Fibroblast of skin of left biceps (primary cell): ENCODE measurements at places on chromosomes 6 and 20.

DNA sequence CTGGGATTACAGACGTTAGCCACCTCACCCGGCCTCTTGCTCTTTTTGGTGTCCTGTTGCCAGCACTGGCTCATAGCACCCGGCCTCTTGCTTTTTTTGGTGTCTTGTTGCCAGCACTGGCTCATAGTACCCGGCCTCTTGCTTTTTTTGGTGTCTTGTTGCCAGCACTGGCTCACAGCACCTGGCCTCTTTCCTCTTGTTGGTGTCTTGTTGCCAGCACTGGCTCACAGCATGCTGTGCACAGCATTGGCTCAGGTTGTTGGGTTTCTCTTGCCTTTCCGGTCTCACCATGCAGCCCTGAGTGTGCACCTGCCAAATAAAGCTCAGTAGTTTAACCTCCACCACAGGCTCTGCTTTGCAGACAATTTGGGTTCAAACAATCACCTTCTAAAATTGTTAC is 208.2 kb downstream of the THBS2 start:
- no peak for DNase-seq

DNA sequence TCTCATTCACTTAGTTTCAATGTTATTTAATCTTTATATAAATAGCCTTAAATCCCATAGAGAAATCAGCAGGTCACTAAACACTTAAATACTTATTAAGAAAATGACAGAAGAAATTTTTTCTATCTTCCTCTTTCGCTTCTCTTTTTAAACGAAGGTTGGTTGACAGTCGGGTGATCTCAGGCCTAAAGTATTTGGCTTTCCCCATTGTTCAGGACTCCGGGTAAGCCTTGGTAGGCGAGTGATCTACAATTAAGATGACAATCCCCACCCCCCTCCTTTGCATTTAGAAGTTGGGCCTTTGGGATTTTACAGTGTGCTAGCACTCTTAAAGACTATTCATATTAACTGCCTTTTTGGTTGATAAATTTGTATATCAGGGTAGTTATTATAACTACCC is 19.7 kb upstream of the UTRN start:
- no peak for DNase-seq

- DNase-seq: no peak
Measured at GRCh38 chr20:63017076-63017825, 10.5 kb upstream of the BHLHE23 start.

- no peak for DNase-seq
Measured at GRCh38 chr20:45408646-45409213, 641 bp downstream of the DBNDD2 start.

DNA sequence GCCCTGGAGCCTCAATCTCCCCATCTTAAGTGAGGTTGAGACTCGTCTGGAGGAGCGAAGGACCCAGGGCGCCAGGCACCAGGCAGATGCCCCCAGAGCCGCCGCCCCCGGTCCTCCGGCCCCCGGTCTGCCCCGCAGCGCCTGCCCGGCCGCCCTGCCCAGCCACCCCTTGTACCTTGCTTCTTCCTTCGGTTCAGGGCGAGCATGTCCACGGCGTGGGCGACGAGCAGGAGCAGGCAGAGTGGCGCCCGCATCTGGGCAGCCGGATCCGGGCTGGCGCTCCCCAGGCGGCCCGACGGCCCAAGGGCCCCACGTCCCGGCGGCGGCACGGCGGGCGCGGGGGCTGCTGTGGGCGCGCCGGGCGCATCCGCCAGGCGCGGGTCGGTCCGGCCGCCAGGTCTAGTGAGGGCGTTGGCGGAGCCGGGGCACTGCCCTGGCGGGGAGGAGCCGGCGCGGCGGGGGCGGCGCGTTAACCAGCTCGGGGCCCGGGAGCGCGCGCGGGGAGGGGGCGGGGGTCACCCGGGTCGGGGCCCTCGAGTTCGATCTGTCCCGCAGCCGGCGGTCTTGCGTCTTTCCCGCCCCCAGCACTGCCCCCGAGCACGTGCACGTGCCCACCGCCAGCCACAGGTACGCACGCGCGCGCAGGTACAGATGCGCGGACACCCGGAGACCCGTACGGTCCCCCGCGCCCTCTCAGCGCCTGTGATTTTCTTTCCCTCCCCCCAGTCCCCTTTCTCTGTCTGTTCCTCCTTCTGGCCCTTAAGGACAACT is at the start of gene RSPO4:
RSPO4 (minus strand) TSS at position 401 of the 771 bp plus-strand sequence; CDS start at position 254, 147 bp downstream.
- DNase-seq: no peak

DNA sequence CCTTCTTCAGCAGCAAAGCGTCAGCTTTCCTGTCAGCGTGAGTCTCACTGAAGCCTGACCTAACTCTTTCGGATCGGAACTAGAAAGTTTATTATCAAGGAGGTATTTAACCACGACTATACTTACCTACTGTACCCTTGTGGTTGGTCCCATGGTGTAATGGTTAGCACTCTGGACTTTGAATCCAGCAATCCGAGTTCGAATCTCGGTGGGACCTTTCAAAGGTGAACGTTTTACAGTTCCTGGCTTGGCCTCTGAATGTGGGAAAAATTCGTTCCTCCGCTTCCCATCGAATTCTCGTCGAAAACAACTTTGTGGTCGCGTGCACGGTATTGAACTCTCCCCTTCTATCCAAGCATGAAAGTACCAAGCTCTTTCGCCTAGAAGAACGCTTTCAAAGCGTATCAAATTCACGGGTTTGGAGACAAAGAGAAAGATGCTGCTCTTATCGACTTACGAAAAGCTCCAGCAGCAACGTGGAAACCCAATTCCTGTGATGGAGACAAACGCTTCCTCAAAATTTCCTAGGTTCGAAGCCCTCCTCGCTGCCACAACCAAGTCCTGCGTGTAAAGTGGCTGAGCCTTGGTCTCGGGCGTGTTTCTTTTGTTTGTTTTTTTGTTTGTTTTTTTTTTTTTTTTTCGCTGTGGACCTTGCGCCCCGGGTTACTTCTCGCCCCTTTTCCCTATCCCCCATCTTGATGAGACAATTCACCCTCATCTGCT is 63.7 kb downstream of the GPX5 start:
- peak; percentile 90 for DNase-seq

DNA sequence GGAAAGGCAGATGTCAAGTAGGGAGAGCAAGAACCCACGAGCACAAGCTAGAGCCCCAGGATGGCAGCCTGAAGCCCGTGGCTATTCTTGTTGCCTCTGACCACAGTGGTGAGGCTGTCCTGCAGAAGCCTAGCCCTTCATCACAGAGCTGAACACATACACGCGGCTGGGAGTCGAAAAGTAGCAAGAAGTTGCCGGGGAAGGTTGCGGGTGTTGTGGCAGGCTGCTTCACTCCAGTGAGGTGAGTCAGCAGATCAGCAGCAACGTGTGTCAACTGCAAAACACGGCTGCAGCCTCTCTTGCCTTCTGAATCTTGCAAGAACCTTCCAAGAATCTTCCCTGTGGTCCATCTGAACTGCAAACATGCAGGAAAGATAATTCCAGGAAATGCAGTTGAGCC is 10.6 kb upstream of the STX16 start:
- no peak for DNase-seq

- no peak for DNase-seq
Measured at GRCh38 chr20:36331209-36331608, 25.1 kb downstream of the DLGAP4 start.

DNA sequence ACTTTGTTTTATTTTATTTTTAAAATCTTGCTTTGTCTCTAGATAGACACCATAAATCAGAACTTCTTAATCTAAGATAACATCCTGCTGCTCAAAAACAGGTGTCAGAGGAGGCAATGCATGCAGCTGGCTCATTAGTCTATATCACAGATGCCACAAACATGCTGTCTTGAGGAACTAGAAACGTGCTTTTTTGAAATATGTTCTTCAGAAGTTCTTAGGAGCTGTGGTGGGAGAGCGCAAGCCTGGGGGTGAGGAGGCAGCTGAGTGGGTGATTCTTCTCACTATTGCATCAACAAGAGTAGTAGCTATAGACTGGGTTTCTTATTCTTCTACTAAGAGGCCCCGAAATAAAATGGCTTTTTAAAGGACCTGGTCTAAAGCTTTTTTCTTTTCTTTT is 23.4 kb downstream of the IL22RA2 start:
- DNase-seq: no peak

DNA sequence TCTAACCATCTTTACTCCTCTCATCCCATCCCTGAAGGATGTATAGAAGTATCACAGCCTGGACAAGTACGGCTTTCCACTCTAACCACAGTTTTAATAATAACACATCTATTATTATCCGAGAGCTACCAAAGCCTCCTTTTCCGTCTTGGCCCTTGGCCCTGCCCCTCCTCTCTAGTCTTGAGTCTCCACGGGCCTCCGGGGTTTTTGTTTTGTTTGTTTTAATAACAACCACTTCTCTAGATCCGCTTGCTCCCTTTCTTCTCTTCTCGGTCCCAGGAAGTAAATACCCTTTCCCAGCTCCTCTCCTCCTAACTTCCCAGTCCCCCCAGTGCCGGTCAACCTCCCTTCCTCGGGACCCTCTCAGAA is 661 bp downstream of the LCA5 start:
- no peak for DNase-seq

GRCh38 chr6:137904822-137905617 is 38.0 kb downstream of the TNFAIP3 start:
- no peak for DNase-seq

GRCh38 chr6:28252009-28252975 is at the start of gene ZKSCAN4:
ZKSCAN4 (minus strand) TSS chr6:28252269; CDS start chr6:28251980, 289 bp downstream.
- DNase-seq: peak; percentile 82

- DNase-seq: no peak
Measured at GRCh38 chr20:60057866-60058807, 99.9 kb downstream of the CDH26 start.

DNA sequence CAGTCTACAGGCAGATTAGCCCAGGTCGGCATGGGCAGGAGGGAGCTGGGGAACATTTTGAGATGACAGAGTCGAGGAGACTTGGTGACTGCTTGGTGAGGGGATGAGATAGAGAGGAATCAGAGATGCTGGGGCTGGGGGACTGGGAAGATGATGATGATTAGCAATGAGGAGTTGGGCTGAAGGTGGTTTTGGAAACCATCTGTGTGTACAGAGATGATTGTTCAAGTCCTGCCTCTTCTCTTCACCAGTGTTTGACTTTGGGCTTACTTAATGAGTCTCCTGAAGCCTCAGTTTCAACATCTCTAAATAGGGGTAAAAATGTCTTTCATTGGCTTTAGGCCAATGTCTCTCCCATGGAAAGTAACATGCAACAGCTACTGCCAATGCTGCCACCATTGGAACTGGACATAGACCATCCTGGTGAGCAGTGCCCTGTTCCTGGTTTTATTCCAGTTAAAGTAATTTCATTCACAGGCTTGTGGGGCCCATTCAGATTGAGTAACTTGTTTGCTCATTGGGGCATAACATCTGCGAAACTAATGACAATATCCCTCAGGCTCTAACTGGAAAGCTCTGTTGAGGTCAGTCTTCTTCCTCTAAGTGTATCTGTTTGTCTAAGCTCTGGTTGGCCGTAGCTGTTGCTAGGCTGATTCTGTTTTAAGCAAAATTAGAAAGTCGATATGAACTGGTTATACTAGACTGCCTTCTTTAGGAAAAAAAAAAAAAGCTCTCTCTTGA is 99.1 kb downstream of the ARMC2 start:
- DNase-seq: no peak

- no peak for DNase-seq
Measured at GRCh38 chr6:72691249-72691648, 69.4 kb downstream of the KCNQ5 start.

DNA sequence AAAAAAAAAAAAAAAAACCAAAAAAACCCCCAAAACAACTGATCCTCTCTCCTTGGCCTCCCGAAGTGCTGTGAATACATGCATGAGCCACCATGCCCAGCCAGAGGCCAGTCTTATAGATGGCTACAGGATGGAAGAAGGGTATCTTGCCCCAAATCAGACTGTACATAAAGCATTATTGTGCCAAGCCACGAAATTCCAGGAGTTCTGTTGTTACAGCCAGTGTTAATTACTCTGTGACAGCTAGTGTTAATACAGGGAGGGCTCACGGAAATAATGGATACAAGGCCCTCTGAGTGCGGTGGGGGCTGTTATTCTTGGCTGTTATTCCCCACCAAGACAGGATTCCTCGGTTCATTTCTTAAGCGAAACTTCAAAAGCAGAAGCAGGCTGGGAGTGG is 1.4 kb upstream of the CLPSL2 start:
- no peak for DNase-seq

GRCh38 chr20:37571033-37571432 is 43.4 kb upstream of the BLCAP start:
- no peak for DNase-seq

- DNase-seq: no peak
Measured at GRCh38 chr20:6590891-6591637, 176.4 kb upstream of the BMP2 start.

- no peak for DNase-seq
Measured at GRCh38 chr20:38633577-38634093, 32.0 kb downstream of the ARHGAP40 start.

DNA sequence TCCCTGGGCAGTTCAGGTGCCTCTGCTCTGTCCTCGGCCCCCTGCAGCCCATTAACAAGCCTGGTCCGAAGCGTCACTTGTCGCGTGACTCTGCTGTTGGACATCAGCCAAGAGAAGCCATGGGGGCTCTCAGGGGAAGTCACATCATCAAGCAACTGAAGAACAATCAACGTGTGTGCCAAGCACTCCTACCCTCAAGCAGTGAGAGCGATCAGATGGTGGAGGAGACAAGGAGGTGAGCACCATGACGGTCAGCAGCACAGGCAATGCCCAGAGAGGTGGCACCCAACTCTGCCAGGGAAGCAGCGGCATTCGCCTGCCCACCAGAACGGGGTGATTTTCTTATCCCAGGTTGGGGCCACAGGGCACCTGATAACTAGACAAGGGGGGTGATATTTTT is 132.7 kb downstream of the AGPAT4 start:
- DNase-seq: no peak

DNA sequence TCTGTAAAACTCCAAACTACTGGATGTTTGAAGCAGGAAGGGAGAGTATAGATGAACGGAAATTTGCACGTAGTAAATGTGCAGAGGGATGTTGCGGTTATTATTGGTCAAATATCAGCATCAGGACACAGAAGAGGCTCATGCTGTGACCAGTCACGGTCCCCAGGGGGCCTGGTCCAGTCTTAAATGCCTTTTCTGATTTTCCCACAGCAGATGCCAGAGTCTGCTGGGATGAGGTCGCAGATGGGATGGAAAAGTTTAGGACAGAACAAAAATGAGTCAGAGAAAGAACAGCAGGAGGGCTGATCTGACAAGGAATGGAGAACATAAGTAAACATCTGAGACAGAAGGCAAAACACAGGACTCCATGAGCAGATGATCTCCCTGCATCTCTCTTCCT is 11.7 kb upstream of the SIRPG start:
- no peak for DNase-seq

GRCh38 chr6:3045369-3045768 is 22.9 kb upstream of the RIPK1 start:
- no peak for DNase-seq

GRCh38 chr6:38603496-38603895 is 36.2 kb downstream of the BTBD9 start:
- no peak for DNase-seq

- DNase-seq: peak; percentile 87
Measured at GRCh38 chr20:51447097-51447764, 95.3 kb downstream of the NFATC2 start.

GRCh38 chr6:18577491-18577890 is 190.3 kb downstream of the RNF144B start:
- DNase-seq: no peak

GRCh38 chr6:154989448-154989847 is 5.7 kb upstream of the TIAM2 start:
- DNase-seq: no peak
